ENCODE measurements at places on chromosomes 7 and 10.

- DNase-seq, result no peak
Observed at GRCh38 chr7:1240517-1241257, 8.0 kb downstream of the UNCX start.

DNA sequence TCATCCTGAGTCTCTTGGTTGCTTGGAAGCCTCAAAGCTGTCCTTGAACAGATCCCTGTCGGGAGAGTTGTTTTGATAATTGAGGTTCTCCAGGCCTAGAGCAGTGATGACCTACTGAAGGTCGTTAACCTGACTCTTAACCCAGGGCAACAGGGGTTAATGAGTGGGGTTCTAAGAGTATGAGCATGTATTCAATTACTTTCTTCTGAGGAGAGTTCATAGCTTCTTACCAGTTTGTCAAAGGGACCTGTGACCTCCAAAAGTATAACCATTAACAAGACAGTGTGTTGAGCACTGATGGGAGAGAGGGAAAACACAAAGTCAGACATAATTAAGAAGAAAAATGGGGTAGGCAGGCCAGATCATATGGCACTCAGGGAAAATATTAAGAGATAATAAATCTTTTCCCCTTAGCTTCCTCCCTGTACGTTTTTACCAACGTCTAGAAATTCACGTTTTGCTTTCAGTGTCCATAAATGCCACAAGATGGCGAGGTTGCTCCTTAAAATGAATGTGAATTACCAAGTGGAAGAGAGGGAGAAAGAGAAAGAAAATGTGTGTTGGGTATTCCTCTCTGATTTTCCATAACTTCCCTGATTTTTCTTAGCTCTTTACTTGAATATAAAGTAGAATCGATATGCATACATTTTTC is 97.6 kb downstream of the SUGCT start:
- peak; percentile 2 for DNase-seq

- DNase-seq, result no peak
Observed at GRCh38 chr10:30058570-30059132, 735 bp downstream of the JCAD start.

GRCh38 chr7:137798073-137798763 is 48.6 kb downstream of the DGKI start:
- no peak for DNase-seq

DNA sequence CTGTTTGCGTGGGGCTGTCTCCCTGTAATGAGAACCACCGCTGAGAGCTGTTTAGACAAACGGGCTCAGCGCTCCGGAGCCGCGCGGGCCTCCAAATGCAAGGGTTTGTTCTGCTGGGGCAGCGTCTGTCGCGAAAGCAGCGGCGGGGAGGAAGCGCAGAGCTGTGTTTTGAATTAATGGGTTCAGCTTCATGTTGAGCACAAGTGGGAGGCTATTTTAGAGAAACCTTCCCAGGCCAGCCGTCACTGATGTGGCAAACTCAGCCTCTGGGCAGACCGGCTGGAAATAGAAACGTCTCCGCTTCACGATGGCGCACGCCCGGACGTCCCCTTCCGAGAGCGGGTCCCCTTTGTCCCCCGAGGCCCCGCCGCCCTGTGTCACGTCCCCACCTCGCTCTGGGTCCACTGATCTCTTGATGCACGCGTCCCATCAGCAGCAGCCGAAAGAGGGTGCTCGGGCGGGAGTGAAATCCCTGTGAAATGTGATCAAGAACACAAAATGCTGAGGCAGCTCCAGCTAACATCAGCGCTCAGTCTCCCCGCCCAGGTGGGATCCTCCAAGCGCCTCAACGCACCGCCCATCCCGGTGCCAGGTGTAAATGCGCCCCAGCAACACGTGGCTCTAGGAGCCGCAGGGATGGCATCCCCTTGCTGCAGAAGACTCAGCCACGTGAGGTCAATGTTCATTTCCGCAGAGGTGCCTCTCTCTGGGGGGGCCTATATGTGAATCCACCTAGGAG is 44.9 kb downstream of the BAMBI start:
- DNase-seq, result no peak

DNA sequence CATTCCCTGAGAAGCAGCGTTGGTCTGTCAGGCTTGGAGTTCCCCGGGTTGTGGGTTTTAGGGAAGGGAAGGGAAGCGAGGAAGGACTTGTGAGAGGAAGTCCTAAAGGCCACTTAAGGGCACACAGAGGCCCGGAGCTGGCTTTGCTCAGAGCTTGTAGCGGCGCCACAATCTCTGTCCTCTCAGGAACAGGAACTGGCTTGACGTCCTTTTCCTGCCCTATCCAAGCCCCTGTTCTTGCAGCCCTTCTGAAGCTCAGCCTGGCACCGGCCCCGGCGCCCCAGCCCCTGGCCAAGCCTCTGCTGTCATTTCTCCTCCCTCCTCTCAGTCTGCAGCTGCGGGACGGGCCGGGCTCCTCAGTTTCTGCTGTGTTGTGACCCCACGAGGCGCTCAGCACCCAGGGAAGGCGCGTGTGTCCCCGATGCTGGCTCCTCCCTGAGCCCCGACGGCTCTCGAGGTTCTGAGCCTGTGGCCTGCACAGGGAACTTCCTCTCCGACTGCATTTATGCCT is at the start of gene GIMAP8:
TSS of gene GIMAP8 (plus strand) at position 140 of the 511 bp plus-strand sequence. CDS start 16,069 bp downstream, outside the sequence.
- DNase-seq, result peak; percentile 80

- no peak for DNase-seq
Observed at GRCh38 chr7:129671266-129671665, 59.7 kb downstream of the NRF1 start.

DNA sequence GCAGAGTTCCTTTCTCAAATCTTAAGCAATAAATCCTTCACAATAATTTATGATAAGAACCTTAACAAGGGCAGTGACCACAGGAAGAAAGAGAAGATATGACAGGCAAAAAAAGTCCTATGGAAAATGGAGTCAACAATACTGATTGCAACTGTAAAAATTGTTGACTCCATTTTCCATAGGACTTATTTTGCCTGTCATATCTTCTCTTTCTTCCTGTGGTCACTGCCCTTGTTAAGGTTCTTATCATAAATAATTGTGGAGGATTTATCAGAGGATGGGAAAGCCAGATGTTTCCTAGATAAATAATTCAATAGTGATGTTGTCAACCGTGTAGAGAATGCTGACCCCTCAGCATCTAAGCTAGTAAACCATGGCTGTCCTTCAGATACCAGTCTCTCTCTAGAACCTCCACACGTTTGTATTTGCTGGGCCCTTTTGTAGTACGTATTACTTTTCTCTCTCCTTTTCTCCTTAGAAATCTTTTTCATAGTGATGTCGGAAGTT is 172.6 kb upstream of the BET1 start:
- DNase-seq, result no peak

DNA sequence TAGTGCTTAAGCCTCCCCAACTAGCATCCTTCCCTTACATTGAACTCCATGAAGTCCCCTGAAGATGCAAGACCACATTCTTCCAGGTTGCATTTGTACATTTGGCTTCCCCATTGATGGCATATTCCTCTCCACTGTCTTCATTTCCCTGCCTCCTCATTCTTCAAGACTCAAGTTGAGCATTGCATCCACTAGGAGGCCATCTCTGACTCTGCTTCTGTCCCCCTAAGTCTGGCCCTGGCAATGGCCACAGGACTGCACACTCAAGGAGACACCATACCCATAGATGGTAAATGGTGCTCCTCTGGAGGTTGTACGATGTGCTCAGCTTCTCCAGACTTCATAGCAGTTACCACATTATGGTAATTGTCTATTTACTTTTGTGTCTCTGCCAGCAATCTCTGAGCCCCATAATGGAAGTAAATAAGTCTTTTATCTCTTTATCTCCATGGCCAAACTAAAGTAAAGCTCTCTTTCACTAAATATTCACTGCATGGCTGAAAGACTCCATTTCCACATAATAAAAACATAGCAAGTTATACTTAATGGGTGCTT is 112.6 kb downstream of the PTPRZ1 start:
- DNase-seq, result no peak

DNA sequence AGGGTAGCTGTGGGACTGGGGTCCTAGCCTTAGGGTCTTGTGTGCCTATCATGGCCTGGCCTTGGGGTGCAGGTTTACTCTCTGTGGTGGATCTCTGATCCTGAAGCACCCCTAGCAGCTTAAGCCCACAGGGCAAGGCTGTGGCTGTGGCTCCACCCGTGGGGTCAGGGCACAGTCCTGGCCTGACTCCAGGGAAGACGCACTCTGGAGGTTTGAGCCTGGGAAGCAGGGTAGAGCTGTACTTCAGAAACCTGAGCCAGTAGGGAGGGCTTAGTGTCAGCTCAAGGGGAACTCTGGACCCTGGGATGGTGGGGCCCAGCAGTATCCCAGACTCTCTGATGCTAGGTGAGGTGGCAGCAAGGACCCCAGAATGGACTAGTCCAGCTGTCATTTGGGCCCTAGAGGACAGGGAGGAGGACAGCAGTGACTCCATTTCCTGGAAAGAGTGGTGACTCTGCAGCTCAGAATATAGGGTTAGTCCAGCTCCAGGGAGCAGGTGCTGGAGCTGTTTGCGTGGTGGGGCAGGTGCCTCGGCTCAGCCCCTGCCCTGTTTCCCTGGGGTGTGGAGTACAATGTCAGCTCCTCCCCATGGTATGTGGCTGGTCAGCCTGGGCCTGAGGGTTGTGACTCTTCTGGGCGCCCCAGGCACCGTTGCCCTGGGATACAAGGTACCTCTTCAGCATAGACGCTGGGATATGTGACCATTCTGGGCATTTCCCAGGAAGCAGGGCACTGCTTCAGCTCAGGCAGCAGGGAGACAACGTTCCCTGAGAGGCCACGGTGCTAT is 15.8 kb downstream of the GTPBP4 start:
- DNase-seq, result no peak

DNA sequence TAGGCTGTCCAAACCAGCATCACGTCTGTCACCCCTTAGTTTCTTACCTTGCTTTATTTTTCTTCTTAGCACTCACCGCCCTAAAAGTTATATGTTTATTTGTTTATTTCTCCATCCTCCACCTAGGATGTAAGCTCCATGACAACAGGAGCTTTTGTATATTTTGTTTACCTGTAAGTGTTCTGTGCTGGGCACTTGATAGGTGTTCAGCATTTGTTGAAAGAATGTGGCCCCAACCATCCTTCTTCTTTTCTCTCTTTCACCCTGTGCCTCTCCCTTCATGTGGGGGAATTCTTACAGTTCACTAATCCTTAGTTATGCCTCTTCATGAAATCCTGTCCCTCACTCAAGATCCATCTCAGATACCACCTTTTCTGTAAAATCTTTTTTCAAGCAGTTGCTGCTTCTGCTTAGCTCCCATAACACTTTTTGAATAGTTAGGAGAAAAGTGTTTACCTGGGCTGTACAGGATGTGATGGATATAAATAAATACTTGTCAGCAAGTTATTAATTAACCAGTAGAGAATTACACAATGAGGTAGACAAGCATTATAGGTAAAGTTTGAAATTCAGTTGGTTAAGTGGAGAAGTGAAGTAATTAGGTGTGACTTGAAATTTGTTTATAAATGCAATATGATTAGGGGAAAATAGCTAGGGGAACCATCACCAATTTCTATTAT is 9.7 kb downstream of the AHR start:
- DNase-seq, result no peak

DNA sequence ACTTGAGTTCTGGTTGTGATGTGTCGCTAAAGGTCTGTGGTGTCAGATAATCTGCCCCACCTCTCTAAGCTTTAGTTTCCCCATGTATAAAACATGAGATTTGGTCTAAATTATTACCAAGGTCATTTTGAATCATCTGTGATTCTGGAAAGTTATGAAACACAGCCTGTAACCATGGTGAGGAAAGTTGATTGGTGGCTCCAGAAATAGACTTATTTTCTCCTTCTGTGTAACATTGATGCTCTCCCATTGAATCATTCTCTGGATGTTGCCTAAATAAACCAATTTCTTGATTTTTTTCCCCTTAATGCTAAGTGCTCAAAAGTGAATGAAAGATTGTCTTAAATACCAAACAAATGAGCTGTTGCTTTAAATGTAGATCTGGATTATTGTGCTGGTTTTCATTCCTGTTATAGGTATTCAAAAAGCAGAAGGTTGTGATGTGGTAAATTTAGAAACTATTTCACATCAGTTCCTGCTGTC is 30.0 kb upstream of the PCGF5 start:
- DNase-seq, result no peak

DNA sequence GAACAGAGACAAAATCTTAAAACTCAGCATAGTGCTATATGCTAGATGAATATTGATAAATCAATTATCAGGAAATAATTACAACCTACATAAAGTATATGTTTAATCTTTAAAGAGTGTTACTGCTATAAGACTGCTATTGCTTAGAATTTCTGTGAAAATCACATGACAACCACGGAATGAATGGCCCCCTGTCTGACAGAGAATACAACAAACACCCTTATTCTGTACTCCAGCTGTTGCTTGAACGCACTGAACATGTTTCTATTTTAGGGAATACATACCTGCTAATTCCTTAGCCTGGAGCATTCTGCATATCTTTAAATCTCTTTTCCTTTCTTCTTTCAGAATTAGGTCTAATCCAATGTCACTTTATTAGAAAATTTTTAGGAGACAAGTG is 452.4 kb upstream of the PHF14 start:
- DNase-seq, result no peak

GRCh38 chr10:99369551-99369950 is 40.4 kb downstream of the CNNM1 start:
- no peak for DNase-seq

- DNase-seq, result peak; percentile 13
Observed at GRCh38 chr10:112526139-112526538, 79.1 kb downstream of the VTI1A start.

DNA sequence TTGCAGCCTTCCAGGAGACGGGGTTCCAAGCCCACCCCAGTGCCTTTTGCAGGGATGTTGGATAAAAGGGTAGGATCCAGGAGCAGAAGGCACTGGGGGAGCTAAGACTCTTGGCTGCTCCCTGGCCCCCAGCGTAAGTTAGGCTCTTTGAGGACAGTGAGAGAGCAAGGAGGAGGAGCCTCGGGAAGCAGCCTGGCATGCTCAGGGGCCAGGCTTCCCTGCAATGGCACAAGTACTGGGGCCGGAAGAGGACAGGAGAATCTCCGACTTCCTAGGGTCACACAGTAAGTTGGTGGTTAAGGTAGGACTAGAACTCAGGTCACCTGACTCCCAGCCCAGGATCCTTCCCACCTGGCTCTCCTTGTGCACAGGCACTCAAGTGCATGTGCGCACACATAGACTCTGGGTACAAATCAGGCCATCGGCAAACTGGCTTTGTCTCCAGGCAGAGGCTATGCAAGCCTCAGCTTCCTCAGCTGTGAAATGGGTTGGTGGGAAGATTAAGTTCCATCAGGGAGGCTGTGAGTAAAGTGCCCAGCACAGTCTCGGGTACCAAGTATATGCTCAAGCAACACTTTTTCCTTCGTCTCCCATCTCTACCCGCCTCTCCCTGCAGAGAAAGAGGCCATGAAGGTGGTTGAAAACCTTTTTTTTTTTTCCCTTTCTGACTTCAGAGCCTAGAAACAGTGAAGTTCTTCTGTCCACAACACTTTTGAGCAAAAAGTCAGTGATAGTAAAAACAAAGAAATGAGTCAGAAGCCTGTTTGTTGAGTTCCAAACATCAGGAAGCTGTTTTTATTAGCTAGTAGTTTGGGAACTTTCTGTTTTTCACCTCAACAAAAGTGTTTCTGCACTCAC is 79.1 kb downstream of the NEURL1 start:
- DNase-seq, result no peak
